ENCODE measurements at places on chromosomes 3 and 15.

GRCh38 chr15:98139337-98139736, 178.8 kb downstream of the ARRDC4 start:
- DNase-seq, result no peak

DNA sequence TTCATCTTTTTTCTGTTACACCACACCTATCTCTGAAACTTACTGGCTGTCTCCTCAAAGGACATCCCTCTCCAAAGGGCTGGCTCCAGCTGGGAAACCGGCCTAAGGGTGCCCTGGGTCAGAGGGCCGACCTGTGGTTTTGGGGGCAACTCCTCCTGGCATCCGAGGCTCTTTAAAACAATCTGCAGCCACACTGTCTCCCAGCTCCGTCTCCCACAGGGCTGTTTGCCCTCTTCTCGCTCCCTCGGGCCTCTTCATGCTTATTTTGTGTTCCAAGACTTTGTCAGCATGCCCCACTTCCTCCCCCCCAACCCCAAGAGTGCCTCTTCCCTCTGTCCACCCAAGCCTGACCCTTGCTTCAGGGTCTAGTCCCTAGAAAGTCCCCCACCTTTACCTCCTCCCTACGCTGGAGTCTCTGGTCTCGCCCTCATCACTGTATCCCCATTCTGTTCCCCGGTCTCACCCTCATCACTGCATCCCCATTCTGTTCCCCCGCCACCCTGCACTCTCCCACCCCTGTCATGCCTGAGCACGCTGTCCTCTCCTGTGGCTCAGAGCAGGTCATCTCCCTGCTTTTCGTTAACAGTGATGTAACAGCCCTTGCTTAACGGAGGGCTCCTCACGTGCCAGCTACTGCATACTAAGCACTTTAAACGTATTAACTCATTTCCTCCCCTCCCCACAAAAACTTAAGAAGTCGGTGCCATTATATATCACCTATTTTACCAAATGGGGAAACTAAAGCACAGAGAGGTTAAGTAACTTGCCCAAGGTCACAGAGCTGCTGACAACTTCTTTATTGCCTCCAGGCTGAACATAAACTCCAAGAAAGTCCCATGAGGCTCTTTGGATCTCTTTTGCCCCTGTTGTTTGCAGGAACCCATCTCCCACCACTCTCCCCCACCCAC, 1.1 kb upstream of the CSK start:
- no peak for DNase-seq

DNA sequence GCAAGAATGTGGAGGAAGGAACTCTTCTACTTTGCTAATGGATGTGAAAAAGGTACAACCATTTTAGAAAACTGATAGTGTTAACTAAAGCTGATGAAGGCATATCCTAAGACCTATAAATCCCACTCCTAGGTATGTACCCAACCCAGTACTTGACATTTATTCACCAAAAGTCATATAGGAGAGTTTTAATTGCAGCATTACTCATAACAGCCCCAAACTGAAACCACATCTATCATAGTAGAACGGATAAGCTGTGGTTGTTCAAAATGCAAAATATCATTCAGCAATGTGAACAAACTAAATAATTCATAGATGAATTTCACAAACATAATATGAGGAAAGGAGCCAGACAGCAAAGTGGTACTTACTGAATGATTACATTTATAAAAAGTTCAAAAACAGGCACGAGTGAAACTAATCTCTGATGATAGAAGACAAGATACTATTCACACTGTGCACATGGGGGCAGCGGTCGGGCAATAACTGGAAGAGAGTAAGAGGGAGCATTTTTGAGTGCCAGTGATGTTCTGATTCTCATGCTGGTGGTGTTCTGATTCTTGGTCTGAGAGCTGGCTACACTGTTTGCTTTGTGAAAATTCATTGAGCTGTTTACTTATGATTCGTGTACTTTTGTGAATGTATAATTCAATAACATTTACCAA, 34.3 kb downstream of the GOLIM4 start:
- no peak for DNase-seq

DNA sequence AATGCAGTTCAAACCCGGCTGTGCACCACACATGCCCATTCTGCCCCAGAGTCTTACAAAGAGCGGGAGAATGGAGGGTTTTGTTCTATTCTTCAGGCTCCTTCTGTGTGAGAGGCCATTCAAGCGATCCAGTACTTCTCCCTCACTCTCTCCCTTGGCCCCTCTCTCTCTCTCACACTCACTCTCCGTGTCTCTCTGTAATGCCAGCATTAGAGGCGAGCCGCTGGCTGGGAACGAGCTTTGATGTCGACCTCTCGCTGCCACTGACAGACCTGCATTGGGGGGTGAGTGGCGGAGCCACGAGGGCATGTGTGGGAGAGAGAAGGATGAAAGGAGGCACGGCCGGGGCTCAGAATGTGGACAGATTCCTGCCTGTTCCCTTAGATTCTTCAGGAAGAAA, 231.7 kb upstream of the ARRDC4 start:
- DNase-seq, result no peak

DNA sequence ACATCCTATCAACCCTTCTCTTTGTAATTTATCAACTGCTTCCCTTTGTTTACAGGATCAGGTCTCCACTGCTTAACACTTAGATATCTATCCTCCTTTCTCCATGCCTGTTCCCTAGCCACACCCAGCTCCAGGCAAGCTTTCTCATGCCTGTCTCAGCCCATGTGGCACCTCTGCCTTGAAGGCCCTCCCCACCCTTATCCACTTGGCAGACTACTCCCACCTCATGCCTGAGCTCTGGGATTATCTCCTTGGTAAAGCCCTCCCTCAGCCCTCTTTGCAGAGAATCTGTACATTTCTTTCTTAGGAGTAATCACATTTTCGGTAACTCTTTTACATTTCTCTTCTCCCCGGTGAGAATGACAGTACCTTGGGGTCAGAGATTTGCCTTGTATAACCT, 96.0 kb downstream of the ATP1B3 start:
- no peak for DNase-seq

DNA sequence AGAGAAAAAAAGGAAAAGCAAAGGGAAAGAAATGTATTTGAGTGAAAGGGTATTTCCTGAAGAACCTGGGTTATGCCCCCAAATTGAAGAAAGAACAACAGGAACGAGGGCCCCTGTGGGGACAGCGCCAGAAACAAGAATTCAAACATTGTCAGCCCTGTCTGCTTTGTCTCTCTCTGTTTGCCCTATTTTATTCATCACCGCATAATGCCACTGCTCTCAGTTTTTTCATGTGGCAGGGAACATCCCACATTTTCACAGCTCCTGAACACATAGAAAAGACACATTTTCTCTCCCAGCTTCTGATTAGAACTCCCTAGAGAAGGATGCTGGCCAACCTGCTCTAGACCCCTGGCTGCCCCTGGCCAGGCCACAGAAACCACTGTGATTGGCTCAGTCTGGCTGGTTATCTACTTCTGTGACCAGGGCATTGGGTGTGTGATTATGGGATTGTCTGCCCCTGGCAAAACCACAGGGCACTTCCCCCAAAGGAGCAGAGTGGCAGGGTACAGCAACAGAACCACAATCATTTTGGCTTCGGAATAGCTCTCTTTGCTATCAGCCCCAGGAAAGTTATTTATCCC, 31.3 kb upstream of the CCDC54 start:
- DNase-seq, result no peak

DNA sequence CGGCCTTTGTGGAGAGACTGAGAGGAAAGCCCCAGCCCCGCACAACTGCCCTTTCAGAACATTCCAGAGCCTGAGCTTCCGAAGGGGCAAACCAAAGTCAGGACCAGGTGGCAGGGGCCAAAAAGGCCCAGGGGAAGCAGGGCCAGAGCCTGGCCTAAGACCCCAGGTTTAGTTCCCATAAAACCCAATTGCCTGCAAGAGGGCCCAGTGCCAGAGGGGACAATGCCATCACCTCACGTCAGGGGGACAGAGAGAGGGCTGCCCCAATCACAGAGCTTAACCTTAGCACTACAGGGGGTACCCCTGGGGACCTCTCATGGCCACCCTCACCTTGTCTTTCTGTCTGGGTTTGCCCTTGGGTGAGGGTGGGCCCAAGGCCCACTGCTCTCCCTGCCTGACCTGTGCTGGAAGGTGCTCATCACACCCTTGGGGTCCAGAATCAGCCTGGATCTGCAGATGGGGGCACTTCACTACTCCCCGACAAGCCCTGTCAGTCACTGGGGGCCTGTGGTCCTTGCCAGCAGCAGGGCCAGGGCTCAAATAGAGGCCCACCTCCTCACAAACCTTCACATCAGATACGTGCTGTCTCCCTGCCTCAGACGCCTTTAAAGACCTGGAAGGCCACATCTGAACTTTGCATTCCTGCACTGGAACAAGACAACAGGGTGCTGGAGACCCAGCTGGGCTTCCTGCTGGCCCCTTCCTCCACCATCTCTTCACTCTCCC, 3.8 kb downstream of the CALML4 start:
- no peak for DNase-seq

DNA sequence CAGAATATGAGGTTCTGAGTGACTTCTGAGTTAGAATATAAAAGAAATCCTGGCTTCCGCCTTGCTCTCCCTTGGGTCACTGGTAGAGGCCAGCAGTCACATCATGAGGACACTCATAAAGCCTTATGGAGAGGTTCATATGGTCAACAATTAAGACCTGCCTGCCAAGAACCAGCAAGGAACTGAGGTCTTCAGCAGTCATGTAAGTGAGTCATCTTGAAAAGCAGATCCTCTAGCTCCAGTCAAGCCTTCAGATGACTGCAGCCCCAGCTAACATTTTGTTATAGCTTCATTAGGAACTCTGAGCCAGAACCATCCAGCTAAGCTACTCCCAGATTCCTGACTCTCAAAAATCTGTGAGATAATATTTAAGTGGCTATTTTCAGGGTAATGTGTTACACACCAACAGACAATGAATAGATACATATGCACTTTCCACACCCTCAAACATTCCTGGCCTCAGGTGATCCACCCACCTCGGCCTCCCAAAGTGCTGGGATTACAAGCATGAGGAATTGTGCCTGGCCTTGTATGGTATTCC, 447.2 kb downstream of the SHQ1 start:
- no peak for DNase-seq

All from effector CD4-positive, alpha-beta T cell (primary cell).